ENCODE measurements at places on chromosomes 13 and 19. TPM values are rescaled to one million over a fixed set of nuclear protein-coding genes. Genes with fewer than 3 reads are reported as not detected.

DNA sequence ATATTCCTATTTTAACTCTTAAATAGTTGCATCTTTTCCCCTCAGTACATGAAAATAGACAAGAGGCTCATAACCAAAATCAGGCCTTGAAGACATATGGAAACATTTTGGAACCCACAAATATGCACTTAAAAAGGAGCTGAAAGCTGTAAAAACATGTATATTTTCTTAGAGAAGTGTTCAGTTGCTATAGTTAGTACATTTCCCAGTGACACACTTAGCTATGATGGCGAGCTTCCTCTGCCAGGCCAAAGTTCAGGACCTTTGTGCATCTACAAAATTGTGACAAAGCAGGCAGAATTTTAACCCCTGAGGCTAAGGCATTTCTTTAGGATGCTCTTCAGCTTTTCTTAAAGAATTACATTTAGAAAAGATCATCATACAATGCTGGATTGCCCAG, 54.5 kb downstream of the RCBTB2 start:
- peaks cover 6% of the 10 kb centered on the region for H3K4me1 ChIP-seq
- H3K36me3 ChIP-seq, result peaks cover 72% of the 10 kb centered on the region
- H3K27me3 ChIP-seq, result no peaks in the 10 kb centered on the region
- DNase-seq, result no peak
- no peak overlapping the region for H3K27ac ChIP-seq

GRCh38 chr13:113005076-113005865, 36.3 kb downstream of the MCF2L start:
- H3K27ac ChIP-seq, result no peak overlapping the region
- H3K4me3 ChIP-seq, result no peak overlapping the region
- DNase-seq, result no peak
- no peaks in the 10 kb centered on the region for H3K4me1 ChIP-seq
- H3K27me3 ChIP-seq, result no peaks in the 10 kb centered on the region

DNA sequence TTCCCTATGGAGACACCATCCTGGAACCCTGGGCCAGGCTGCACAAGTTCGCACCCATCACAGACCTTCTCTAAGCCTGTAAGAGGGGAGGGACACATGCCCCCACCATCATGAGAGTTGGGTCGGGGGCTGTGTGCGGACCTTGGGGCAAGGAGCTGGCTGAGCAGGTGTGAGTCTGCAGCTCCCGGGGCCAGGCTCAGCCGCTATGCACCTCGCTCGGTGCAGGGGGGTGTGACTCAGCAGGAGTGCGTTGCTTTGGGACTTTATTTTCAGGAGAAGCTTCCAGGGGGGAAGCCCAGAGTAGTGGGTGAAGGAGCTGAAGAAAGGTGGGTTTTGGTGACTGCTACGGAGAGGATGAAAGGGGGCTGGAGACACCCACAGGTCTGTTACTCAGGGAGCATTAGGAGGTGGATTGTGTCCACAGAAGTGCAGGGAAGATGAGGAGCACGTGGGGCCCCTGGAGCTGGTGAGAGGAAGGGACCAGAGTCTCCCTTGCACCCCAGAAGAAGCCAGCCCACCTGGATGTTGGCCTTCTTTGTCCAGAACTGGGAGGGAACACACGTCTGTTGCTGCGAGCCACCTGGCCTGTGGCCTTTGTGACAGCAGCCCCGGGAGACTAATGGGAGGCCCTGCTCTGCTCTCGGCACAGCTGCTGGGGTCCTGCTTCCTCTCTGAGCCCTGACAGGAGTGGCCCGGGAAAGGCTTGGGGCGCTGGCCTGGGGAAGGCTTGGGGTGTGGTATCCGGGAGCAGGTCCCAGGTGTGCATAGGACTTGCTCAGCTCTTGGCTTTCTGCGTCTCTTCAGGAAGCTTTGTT, 162.6 kb downstream of the TEX29 start:
- H3K27ac ChIP-seq, result no peak overlapping the region
- no peak overlapping the region for H3K4me3 ChIP-seq
- no peak for DNase-seq
- no peaks in the 10 kb centered on the region for H3K36me3 ChIP-seq

DNA sequence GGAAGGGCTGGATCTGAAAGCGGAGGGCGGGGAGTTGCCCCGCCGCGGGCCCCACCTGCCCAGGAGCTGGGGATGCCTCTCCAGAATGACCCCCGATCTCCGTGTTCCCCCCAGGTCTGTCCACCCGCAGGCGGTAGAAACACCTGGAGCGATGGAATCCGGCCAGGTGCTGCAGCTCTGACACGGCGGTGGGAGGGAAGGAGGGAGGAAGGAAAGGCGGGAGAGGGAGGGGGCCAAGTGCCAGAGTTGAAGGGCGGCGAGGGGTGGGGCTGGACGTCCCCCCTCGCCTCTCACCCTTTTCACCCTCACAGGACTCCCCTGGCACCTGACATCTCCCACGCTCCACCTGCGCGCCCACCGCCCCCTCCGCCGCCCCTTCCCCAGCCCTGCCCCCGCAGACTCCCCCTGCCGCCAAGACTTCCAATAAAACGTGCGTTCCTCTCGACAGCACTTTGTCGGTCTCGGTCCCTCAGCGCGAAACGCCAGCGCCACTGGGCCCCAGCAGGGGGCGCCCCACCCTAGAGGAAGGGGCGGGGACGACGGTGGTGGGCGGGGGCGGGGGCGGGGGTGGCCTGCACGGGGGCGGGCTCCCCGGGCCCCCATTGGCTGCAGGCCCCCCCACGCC, 337 bp upstream of the FXYD7 start:
- H3K4me3 ChIP-seq, result no peak overlapping the region
- peaks cover 21% of the 10 kb centered on the region for H3K4me1 ChIP-seq
- DNase-seq, result peak; percentile 56

GRCh38 chr19:15047680-15048079, 1.6 kb upstream of the CASP14 start:
- no peak overlapping the region for H3K27ac ChIP-seq
- H3K36me3 ChIP-seq, result no peaks in the 10 kb centered on the region
- no peaks in the 10 kb centered on the region for H3K4me1 ChIP-seq
- H3K27me3 ChIP-seq, result no peaks in the 10 kb centered on the region

DNA sequence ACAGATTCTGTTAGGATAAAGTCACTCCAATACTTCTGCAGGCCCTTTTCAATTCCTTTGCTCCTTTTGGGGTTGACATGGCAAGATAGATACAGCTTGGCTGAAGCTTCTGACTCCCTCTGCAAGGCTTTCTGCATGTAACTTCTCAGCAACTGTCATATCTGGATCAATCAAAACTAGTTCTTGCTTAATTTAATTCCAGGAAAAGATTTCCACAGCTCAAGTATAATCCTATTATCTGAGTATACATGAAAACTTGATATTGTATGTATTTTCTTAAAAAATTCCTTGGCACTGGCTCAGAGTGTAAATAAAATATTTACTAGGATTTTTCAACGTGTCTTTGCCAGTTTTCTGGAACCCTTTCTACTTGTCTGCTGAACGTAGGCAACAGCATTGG, 109.6 kb downstream of the STARD13 start:
- H3K4me3 ChIP-seq, result no peak overlapping the region
- DNase-seq, result no peak
- H3K4me1 ChIP-seq, result no peaks in the 10 kb centered on the region
- no peak overlapping the region for H3K27ac ChIP-seq

GRCh38 chr19:31253526-31254179, 95.6 kb downstream of the TSHZ3 start:
- no peaks in the 10 kb centered on the region for H3K4me1 ChIP-seq
- no peaks in the 10 kb centered on the region for H3K27me3 ChIP-seq
- H3K4me3 ChIP-seq, result no peak overlapping the region
- H3K36me3 ChIP-seq, result no peaks in the 10 kb centered on the region
- no peak overlapping the region for H3K27ac ChIP-seq

GRCh38 chr19:14405380-14405757, 13.8 kb downstream of the DDX39A start:
- peaks cover 6% of the 10 kb centered on the region for H3K4me1 ChIP-seq
- DNase-seq, result no peak
- H3K36me3 ChIP-seq, result peaks cover 75% of the 10 kb centered on the region
- H3K4me3 ChIP-seq, result no peak overlapping the region

DNA sequence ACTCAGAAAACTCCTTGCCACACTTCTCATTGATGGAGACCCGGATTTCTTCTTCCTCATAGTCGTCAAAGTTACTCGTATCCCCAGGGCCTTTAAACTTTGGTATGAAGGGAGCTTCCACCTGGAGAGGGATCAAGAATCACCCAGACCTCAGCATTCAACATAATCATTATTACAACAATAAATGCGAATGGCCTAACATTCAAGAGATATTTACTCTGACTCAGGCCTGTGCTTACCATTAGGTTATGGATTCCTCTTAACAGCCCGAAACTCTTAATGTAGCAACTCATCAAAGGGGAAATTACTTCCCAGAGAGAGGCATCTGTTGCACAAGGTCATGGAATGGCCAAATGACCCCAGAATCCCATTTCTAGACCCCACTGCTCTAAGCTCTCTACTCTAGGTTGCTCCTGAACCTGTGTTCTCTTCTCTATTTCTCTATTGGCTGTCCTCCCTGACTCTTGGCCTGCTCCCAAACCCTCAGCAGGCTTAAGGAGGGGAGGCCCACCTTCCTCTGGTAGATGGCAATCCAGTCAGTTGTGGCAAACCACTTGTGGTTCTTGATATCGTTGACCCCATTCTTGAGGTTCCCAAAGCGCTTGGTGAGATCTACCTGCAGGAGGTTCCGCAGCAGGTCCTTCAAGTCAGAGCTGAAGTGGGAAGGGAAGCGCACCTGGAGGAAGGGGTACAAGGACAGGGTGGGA, 2.7 kb upstream of the SAMD1 start:
- H3K4me3 ChIP-seq, result peak overlapping the region; percentile 33
- DNase-seq, result no peak
- H3K4me1 ChIP-seq, result peaks cover 11% of the 10 kb centered on the region
- no peaks in the 10 kb centered on the region for H3K27me3 ChIP-seq

The PSPN gene
- total RNA-seq, result 1.6 TPM

The LRRC63 gene
- total RNA-seq, result 0.71 TPM

Data from activated T-helper 2 cell treated with anti-CD3 and anti-CD28 coated beads, Interferon-gamma antibody, Interleukin-2, Interleukin-4, amounts not matched to agents 10 μg/mL and 5 μg/mL and 100 μg/mL, durations not matched to agents 14 hours and 24 hours and 36 hours (primary cell).